Central memory CD4-positive, alpha-beta T cell (primary cell): ENCODE measurements at places on chromosomes 11 and 22.

DNA sequence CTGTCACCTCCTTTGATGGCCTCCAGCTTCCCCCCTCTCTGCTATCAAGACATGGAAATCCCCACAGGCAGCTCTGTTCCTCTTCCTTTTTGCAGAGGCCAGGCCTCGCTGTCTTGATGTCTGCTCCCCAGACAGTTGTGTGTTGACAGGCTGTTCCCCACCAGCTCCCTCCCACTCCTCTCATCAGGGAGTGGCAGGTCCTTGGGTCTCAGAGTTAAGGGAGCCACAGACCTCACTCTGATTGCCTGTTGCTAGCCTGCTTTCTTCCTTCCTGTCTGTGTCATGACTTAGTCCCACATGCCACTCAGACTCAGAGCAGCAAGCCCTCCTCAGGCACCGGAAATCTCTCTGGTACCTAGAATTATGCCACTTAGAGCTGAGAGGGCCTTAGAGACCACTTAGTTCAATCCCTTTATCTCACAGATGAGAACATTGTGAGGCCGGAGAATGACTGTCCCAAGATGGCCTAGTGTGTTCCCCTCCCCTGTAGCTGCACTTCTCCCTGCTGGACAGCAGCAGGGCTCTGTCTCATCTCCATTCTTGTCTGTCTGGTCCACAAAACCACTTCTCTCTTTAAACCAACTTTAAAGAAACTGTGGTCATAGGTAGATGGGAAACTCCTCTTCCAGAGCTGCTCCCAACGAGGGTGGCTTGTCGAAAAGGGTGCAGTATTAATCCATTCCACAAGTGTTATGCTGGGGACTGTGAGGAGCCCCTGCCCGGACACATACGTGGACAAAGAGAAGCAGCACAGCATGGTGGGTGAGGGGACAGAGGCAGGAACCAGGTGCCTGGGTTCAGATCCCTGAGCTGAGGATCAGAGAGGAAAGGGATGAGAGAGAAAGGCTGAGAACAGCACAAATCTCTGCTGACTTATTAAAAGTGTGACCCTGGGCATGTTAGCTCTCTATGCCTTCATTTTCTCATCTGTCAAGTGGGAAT lies 4.2 kb downstream of the AMPD3 start:
- DNase-seq, result peak; percentile 75

- no peak for DNase-seq
Observed at GRCh38 chr22:47391169-47392053, 629.0 kb downstream of the TBC1D22A start.

DNA sequence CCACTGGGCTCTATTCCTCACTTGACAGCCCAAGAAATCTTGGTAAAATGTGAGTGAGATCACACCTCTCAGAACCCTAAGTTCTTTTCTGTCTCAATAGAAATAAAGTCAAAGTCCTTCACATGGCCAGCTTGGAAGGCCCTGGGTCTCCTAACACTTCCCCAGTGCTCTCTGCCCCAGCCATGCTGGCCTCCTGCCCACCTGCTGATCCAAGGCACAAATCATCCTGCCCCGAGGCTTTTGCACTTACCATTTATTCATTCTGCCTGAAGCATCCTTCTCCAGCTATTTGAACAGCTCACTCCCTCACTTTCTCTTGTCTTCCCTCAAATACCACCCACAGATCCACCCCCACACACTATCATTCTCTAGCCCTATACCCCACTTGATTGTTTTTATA lies 26.4 kb downstream of the ISX start:
- DNase-seq, result no peak

DNA sequence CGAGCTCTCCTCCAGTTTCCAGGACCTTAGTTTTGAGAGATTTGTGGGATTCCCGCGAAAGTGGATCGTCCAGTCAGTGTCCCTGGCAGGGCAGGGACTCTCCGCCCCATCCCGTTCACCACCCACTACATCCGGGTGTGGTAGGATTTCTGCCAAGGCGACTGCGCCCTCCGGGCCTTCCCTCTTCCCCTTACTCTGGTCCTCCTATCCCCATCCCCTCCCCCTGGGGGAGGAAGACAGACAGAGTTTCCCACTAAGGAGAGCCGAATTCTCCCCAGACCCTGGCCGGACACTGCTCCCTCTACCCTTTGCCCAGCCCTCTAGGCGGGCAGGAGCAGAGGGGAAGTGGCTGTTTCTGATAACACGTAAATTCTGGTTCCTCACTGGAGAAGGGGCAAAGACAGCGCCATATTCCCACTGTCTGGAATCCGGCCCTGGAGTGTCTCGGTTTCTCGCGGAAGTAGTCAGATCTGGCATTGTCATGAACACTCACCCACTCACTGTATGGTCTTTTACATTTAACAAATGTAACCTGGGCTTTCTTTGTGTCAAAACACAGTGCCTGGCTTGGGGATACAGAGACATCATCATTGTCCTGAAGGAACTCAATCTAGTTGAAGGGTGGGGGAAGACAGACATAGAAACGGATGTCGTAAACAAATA lies 1.1 kb upstream of the NECTIN1 start:
- no peak for DNase-seq
